ENCODE measurements at places on chromosomes 5 and 9.

GRCh38 chr5:138610415-138610917 lies 35.3 kb upstream of the HSPA9 start:
- DNase-seq = no peak

DNA sequence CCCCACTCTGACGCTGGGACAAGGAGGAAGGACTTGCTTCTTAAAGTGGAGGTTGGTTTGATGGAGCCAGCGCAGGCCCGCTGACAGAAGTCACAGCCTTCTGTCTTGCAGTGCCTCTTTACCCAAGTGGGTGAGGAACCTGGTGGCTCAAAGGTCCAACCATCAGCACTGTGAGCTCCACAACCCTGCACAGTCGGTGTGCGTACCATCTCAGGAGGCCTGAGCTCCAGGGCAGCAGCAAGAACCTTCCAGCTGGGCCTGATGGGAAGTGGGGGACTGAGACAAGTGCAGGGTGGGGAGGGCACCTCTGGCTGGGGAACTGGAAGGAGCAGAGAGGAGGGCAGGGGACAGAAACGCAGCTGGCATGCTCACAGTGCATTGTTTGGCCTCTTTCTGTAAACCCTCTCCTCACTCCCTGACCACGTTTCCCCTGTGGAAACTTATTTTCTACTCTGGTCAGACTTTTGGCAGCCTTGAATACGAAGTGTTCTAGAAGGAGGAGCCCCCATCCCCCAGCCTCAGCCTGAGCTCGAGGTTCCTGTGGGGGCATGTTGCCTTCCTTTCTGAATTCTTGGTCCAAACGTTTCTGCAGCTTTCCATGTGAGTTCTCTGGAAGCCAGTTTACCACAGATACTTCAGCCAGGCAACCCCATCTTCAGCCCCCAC lies 178.5 kb upstream of the PITX1 start:
- no peak for DNase-seq

DNA sequence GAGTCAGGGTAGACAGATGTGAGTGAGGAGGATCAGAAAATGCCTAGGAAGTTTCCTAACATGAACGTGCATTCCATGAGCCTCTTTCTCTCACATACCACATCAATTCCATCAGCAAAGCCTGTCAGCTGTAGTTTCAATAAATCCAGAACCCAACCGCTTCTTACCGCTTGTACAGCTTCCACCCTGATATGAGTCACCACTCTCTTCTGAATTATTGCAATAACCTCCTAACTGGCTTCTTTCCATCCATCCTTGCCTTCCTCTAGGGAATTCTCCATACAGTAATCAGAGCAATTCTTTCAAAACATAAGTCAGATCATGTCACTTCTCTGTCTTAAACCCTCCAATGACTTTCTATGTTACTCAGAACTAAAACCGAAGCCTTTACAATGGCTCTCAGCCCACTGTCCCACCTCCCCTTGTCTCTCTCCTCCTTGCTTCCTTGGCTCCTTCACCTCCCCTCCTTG lies 8.1 kb upstream of the RAD23B start:
- no peak for DNase-seq

DNA sequence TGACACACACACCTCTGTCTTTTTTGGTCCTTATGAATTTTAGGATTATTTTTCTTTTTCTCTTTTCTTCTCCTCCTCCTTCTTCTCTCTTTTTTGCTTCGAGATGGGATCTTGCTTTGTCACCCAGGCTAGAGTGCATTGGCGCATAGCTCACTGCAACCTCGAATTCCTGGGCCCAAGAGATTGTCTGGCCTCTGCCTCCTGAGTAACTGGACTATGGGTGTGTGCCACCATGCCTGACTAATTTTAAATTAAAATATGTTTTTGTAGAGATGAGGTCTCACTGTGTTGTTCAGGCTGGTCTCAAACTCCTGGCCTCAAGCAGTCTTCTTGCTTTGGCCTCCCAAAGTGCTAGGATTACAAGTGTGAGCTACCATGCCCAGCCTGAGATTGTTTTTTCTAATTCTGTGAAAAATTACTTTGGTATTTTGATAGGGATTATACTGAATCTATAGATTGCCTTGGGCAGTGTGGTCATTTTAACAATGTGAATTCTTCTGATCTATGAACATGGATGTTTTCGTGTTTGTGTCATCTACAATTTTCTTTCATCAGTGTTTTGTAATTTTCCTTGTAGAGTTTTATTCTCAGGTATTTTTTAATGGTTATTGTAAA lies 7.7 kb downstream of the AHRR start:
- no peak for DNase-seq

DNA sequence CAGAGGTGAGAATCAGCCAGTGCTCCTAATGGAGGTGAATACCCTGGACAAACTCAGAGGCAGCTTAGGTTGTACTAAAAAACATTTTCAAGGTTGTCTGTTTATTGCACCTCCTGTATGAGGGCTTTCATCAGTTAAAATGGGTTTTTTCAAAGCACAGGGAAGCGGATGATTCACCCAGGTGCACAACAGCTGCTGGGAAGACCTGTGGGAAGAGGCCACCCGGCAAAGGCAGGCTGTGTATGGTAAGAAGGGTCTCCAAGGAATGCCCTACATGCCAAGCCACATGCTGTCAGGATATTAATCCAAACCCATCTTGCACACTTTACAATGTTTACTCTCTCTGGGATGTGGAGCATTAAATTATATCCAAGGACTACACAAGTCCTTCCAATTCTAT lies 14.7 kb downstream of the SIL1 start:
- no peak for DNase-seq

DNA sequence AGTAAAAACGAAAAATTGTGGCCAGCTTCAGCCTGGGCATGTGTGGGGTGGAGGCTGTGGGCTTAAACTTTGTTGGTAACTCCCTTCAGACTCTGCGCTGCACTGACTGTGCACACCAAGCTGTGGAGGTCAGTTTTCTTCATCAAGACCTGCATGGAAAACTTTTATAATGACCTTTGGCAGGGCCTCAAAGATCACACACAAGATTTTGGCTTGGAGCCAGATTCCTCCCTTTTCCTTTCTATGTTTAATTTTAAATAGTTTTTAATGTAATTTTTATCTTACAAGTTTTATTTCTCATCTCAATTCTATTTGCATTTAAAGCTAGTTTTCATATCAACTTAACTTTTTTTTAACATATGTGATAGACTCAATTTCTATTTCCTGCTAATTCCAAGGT lies 1211.1 kb upstream of the CDH18 start:
- no peak for DNase-seq

- no peak for DNase-seq
Measured at GRCh38 chr9:37455884-37456647, 9.2 kb downstream of the ZBTB5 start.

- no peak for DNase-seq
Measured at GRCh38 chr9:73176450-73176875, 24.8 kb downstream of the ANXA1 start.

- DNase-seq = no peak
Measured at GRCh38 chr9:93185266-93186214, 1.6 kb downstream of the WNK2 start.

- DNase-seq = no peak
Measured at GRCh38 chr9:33165263-33166151, 1.6 kb downstream of the B4GALT1 start.

GRCh38 chr9:8822667-8823025 lies 1023.1 kb upstream of the DMAC1 start:
- DNase-seq = no peak

DNA sequence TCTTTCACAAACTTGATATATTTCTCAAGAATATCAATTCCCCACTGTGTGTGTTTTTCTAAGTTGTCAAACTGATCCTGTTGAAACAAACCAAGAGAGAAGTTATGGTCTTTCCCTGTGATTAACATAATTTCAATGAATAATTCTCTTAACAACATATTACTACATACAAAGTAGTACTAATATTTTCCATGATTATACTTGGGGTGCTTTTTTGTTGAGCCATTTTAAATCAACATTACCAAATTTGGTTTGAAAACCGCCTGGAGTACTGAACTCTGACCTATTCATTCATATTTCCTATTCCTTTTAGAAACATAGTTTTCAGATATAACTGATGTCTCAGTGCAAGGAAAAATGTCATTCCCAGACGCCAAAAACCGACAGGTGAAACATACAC lies 48.1 kb downstream of the FNBP1 start:
- DNase-seq = no peak

DNA sequence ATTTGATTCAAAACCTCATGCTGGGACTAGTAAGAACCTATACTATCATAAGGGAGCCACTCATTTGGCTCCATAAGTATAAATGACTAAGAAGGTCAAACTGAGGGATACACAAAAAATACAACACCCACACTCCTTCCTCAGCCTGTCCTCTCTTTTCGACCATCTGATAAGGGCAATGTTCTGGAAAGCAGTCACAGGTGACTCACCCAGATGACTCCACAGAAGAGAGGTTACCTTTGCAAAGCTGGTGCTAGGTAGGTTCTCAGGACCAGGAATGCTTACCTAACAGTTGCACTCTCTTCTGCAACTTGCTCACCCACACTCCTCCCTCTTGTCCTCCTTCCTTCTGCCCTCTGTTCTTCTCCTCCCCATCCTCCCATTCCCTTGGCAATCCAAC lies 32.9 kb downstream of the LHFPL2 start:
- no peak for DNase-seq

DNA sequence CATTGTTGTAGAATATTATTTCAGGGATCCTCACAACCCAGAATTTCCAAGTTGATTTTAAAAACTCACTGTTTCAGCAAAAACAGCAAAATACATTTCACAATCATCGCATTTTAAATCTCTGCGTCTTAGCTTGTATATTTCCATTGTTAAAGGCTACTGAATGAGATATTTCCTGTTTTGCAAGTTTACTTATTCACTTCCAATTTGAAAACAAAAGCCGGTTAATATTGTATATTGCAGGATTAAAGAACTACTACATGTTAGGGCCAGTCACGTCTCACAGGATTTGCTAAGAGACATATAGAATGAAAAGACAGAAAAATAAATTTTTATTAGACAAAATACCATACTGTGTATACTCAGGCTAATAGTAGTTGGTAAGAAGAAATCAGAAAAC lies 395.9 kb upstream of the CDH9 start:
- DNase-seq = no peak

DNA sequence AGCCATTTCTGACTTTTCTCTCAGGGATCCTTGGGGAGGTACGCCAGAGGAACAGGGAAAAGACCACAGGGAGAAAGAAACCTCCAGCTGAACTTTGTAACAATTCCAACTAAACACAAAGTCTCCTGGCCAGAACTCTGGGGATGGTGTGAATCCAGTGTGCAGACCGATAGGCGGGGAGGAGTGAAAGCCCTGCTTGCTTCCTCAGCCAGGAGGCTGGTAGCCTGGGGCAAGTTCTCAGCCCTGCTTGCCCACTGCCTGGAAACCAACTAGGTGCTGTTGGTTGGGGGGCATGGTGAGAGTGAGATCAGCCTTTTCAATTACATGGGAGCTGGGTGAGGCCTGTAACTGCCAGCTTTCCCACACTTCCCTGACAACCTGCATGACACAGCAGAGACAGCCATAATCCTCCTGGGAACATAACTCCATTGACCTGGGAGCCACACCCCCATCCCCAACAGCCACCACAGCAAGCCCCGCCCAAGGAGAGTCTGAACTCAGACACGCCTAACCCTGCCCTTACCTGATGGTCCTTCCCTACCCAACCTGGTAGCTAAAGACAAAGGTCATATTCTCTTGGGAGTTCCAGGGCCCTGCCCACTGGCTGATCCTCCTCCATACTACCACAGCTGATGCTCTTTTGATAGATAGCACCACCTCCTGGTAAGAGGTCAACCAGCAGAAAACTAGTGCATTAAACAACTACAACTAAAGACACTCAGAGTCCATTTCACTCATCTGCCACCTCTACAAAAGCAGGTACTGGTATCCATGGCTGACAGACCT lies 100.1 kb upstream of the TNFAIP8 start:
- no peak for DNase-seq

GRCh38 chr9:134732392-134733110 lies 90.9 kb downstream of the COL5A1 start:
- no peak for DNase-seq

DNA sequence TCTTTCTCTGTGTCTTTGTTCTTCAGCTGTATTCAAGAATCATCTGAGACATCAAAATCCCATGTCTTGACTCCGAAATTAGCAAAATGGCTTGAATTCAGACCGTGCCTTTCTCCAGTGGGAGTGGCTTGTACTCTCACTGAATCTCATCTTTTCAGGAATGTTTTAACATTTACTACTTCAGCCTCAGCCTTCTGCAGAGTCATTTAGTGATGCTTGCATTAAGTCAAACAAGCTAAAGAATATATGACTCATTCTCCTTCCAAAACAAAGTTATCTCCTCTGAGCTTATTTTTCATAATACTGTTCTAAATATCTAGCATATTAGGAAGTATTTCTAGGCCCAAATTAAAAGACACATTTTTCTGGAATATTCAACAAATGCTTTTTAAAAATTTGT lies 205.3 kb downstream of the CDH10 start:
- no peak for DNase-seq

- no peak for DNase-seq
Measured at GRCh38 chr9:117247266-117247665, 167.6 kb downstream of the ASTN2 start.

GRCh38 chr5:143341807-143342570 lies 61.5 kb downstream of the NR3C1 start:
- DNase-seq = no peak

DNA sequence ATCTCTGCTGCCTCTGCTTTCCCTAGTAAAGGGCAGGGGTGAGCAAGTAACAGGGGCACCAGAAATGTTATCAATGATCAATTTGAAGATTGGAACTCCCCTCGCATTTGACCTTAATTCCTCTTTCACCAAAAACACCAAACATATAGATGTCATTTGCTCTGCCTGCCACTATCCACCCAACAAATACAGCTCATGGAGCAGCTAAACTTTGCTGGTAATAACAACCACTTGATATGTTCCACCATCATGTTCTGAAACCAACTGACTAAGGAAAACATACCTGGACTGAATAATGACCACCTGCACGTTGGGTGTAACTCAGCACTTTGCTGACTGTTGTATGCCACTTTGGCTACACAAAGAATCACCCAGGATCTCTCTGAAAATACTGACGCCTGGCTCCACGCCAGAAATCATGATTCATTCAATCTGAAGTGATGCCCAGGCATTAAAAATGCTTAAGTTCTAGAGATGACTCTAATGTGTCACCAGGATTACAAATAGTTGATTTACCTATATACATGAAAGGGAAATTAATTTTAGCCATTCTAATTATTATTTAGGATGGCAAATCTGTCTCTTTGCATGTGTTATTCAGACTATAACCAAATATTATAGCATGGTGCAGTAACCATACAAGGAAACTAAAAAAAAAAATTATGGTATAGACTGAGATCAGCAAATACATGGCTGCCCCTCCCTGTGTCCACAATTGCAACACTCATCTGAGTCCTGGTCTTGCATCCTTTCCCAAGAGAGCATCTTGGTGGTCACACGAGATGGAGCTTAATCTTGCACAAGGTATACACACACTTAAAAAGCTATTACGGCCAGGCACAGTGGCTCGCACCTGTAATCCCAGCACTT lies 43.1 kb upstream of the TTC39B start:
- peak; percentile 15 for DNase-seq

Data from stimulated activated CD4-positive, alpha-beta T cell treated with anti-CD3 and anti-CD28 coated beads, Interleukin-12 subunit alpha, Interleukin-12 subunit beta, amount 100 ng/mL, for 48 hours (primary cell).